GM23248 (cell line): ENCODE measurements at places on chromosomes 3 and 15. TPM values are rescaled to one million over a fixed set of nuclear protein-coding genes. Genes with fewer than 3 reads are reported as not detected.
A peak's percentile ranks its signal among the peaks of the same experiment; 100 is the strongest.

DNA sequence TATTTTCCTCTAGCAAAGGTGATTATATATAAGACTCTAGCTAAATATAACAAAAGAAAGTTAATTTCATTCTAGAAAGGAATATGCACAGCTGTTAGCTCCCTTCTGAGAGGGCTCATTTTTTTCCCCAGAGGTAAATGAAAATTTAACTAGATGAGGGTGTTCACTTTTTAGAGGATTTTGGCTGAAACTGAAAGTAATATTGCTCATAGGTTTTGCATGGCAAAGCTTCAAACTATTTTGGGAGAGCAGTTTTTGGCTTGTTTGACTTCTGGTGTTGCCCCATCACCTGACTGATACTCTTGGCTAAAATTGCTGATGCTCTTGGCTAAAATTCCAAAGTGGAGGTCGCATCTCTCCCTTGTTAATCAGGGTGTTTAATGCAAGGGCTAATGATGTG, 311.9 kb downstream of the EDEM1 start:
- DNase-seq = no peak

- peak; percentile 34 for DNase-seq
These were observed 146.6 kb downstream of the RBMS3 start for GRCh38 chr3:29427266-29428103.

DNA sequence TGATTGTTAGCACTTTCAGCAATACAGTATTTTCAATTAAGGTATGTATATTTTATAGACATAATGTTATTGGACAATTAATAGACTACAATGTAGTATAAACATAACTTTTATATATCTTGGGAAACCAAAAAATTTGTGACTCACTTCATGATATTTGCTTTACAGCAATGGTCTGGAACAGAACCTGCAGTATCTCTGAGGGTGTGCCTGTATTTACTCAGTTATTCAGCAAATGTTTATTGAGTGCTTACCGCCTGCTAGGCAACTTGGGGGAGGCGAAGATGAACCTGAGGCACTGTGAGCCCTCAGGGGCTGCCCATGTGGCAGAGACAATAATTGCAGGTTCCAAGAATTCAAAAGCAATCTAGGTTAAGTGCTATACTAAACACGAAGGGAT, 144.8 kb downstream of the GABRB3 start:
- no peak for DNase-seq

DNA sequence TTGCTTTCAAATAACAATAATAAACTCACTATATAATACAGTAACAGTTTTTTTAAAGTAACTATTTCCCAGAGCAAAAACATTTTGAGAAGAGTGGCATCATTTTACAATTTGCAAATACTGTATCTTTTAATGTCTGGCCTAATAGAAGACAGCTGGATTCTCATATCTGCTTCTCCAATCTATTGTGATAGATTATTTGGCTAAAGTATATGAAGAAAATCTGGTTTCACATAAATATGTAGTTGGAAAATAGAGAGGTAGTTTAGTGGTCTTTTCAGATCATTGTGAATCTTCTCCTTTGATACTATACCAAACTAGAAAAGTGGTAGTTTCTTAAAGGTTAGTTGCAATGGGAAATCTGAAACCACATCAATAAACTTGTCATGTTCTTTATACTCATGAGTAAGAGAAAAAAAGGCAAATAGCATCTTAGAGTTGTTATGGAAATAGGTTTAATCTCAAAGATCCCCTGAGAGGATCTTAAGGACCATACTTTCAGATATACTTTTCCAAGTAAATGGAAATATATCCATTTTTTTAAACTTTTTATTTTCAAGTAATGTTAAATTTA, 124.8 kb upstream of the NR2E3 start:
- peak; percentile 36 for DNase-seq

The CHRNA5 gene
- polyA plus RNA-seq = 0.24 and 0.74 TPM in 2 replicates

The CA12 gene
- polyA plus RNA-seq = 40.9 and 42.1 TPM in 2 replicates

- no peak for DNase-seq
These were observed 28.9 kb downstream of the CDAN1 start for GRCh38 chr15:42707873-42708544.

- no peak for DNase-seq
These were observed 204.6 kb downstream of the ATP10A start for GRCh38 chr15:25658560-25658959.

- no peak for DNase-seq
These were observed 683.5 kb downstream of the TUSC7 start for GRCh38 chr3:117393119-117393518.

The TMEM207 gene
- not detected in 2 replicates for polyA plus RNA-seq

- DNase-seq = no peak
These were observed 2.5 kb upstream of the C3orf38 start for GRCh38 chr3:88147261-88147660.

DNA sequence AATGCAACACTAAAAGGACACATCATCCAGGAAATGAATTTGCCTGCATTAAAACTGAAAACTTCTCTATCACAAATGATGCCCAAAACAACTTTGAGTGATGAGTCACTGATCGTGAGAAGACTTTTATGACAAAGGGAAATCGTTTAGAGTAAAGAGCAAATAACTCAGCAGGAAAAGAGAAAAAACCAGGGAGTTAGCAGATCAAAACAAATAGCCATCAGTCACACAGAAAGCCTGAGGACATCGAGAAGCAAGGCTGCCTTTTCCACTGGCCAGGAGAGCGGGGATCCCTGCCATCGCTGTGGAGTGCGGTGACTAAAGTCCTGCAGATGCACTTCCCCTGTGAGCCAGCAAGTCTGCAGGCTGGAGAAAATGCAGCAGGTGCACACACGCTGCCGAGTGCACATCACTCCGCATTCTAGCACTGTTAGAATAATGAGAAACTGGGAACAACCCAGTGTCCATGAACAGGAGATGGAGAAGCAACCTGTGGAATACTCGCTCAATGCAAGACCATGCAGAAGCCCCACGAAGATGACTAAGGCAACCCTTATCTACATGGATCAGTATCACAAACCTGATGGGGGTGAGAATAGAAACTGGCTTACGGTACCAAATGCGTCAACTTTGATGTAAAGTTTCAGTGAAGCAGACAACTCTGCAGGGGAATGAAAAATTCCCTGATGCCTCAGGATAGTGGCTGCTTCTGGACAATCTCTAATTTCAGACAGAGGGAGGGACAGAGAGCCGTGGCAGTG, 86.4 kb downstream of the NSMCE3 start:
- DNase-seq = peak; percentile 19

DNA sequence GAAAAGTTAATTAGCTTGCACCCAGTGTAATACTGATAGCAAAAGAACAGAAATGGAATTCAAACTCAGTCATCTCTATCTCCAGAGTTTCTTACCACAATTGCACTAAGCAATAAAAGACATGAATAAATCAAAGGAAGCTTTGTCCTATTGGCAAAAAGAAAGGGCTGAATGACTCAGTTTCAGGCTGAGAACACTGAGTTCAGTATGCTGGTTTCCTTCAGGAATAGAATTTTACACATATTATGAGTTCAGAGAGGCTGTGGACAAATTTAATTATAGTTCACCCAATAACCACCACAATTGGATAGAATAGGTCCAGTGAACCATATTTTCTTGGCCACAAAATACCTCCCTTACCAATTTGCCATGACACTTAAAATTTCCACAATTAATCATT, 249.7 kb downstream of the KCNMB2 start:
- no peak for DNase-seq

DNA sequence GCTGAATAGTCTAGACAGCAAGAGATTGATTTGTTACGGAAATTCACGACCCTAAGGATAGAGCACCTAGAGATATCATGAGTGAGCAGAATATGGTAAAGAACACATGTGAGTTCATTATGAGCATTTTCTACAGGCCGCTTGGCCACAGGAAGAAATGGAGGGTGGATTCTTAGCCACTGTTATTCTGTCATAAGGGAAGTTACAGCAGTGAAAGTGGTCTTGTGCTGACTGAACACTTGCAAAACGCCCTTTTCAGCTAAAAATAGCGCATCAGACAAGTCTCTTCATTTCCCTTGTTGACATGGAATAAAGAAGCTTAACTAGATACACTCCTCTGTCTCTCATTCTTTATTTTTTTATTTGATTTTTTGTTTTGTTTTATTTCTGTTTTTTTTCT, 19.8 kb downstream of the DGKG start:
- no peak for DNase-seq

The ALCAM gene
- polyA plus RNA-seq = 88.2 and 88.7 TPM in 2 replicates

DNA sequence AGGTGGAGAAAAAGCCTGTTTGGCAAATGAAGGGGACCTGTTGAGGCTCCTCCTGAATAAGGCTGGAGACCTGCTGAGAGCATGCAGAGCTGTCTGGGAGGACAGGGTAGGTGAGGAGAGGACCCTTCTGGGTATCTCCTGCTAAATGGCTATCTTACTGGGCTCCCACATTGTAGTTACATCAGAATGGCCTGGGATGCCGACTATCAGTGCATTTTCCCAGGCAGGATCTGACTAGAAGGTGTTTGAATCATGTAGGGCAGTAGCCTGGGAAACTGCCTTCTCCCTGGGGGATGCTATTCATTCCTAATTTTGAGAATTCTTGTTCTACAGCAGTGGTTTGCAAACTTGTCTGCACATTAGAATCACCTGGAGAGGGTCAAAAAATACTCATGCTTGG, 631 bp downstream of the AGBL1 start:
- no peak for DNase-seq

The RPL14 gene
- polyA plus RNA-seq = 431 and 456 TPM in 2 replicates

DNA sequence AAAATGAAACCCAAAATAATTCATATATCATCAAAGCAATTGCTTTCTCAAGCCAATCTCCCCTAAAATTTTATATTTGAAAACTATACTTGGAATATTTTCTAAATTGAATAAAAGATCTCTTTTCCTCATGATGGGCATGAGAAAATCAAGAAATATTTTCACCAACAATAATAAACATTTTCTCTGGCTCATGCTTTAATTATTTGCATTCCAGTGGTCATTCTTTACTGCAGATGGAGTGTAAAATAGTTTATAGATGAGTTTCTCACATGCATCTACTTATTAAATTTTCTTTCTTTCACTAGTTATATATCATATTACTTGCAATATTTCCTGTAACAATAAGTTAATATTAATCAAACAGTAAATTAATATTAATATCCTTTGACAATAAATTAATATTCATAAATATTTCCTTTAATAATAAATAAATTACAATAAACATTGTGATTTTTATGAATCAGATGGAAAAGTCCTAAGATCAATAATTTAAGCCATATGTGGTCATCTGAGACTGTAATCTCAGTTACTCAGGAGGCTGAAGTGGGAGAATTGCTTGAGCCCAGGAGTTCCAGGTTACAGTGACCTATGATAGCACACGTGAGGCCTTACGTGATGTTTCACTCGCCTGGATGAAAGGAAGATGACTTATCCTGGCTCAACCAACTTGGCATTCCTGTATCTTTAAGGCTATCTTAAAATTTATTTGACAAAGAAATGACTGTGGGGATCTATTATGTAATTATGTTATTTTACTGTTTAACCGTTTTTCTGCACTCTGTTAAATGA, 958.8 kb downstream of the ZPLD1 start:
- peak; percentile 1 for DNase-seq

- no peak for DNase-seq
These were observed 6.3 kb downstream of the CSK start for GRCh38 chr15:74788042-74788682.
